Cortex of kidney (tissue), 1 donor: ENCODE measurements at places on chromosomes 5 and 9.

GRCh38 chr5:5416733-5417132, 5.7 kb upstream of the ICE1 start:
- no peak for DNase-seq

GRCh38 chr5:95081500-95081960, 203.4 kb downstream of the MCTP1 start:
- DNase-seq: no peak

GRCh38 chr9:18149471-18150011, 324.4 kb upstream of the ADAMTSL1 start:
- DNase-seq: no peak

GRCh38 chr5:53109056-53109442, 508 bp downstream of the MOCS2 start:
- DNase-seq: no peak

DNA sequence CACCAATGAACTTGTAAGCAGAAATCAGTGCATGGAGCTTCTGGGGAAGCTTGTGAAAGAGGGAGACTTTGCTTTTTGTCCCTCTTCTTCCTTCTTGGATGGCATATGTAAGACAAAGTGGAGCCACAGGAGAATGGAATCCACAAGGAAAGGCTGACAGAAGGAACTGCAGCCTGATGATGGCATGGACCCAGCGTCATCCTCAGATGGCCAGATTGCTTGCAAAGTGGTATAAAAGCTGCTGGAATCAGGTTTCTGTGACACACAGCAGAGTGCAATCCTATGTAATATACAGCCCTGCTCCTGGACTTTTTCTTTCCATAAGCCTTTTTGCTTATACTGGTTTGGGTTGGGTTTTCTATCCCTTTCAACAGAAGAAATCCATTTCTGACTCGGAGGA, 31.4 kb upstream of the SPARC start:
- no peak for DNase-seq

- DNase-seq: no peak
These were observed 21.2 kb upstream of the PFDN1 start for GRCh38 chr5:140324041-140324600.

DNA sequence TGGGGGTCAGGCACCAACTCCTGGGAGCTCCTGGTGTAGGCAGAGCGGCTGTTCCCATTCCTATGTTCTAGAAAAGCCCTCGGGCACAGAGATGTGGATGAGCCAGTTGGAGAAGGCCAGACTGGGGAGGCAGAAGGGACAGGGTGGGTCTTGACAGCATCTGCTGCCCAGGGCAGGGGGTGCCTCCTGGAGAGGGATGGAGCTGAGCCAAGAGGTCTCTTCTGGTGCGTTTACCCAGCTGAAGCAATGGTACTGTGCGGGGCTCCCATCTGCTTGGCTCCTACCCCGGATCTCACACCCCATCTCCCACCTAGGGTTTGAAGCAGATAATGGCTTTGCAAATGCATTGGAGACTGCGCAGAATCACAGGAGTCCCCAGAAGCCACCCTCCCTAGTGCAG, 41.3 kb downstream of the SHB start:
- no peak for DNase-seq

- no peak for DNase-seq
These were observed 67.4 kb upstream of the TBC1D9B start for GRCh38 chr5:179974946-179975712.

GRCh38 chr5:65986050-65986451, 59.7 kb downstream of the ERBIN start:
- no peak for DNase-seq

DNA sequence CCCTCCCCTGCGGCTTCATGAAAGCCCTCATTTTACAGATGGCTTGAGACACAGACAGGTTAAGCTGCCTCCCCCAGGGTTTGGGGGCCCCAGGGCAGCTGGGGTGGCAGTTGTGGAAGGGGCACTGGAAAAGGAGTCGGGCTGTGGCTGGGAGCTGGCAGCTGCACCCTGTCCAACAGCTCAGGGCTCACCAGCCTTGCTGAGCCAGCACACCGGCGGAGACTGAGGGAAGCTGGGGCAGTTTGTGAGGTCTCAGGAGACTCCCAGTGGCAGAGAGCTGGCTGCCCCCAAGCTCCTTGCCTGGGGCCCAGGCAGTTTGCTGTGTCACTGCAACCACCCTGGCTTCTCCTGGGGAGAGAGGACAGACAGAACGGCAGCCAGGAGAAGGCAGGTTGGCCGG, 34.8 kb upstream of the RAPGEF1 start:
- no peak for DNase-seq

GRCh38 chr5:67771221-67771620, 444.3 kb upstream of the PIK3R1 start:
- no peak for DNase-seq

DNA sequence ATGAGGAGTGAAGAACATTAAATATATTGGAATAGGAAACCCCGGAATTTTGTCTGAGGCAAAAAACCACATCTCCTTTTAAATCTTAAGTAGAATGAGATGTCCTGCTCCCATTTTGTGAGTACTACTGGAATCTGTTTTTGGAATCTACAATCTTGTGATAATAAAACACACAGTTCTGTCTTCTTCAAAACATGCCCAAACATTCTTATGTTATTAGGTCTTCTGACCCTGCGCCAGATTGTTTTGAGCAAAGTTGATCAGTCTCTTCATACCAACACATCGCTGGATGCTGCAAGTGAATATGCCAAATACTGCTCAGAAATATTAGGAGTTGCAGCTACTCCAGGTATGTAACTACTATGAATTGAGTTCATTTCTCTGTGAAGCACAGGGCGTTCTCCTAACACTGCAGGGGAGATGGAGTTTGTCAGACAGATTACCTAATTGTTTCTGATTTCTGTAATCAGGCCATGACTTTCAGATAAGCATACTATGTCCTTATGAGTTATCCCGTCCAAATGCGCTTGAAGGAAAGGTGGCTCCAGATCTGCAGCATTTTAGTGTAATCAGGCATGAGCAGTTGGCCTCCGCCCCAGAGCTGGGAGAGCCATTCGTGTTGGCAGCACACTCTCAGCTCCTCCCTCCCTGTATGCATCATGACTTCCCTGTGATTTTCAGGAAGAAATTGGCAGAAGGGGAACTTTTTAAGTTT, 88.0 kb downstream of the NLN start:
- DNase-seq: no peak

DNA sequence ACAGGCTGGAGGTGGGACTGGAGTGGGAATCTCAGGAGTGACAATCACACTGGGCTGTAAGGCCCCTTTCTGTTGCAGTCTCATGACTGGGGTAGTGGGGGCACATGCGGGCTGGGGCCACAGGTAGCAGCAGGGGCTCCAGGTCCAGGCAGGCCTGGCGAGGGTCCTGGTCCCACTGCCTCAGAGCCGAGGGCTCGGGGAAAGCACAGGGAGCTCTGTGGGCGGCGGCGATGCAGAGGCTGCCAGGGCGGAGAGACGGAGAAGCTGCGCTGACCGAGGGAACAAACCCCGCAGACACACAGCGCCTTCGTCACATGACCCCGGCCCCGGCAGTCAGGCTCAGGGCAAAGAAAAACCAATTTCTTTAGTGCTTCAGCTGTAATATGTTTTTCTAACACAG, 5.3 kb upstream of the LHX3 start:
- no peak for DNase-seq
